ENCODE measurements at places on chromosomes 1 and 21.

DNA sequence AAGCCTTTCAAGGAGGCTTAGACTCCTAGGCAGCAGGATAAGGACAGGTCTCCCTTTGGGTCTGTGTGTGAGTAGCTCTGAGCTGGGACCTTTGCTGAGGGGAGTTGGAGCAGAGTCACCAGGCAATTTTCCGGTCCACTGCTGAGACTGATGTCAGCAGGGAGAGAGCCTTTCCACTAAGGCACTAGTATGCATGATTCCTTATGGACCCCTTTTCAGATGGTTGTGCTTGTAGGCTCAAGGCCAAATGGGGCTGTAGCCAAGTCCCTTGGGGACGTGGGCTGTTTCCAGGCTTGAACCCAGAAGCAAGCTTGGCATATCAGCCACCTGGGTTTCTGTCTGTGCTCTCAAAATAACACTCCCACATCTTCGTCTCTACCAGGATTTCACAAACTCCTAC, 73.0 kb downstream of the CCDC18 start:
- DNase-seq: no peak

- no peak for DNase-seq
Measured at GRCh38 chr1:7606096-7606495, 165.0 kb upstream of the VAMP3 start.

GRCh38 chr1:20359451-20360330, 69.0 kb downstream of the VWA5B1 start:
- no peak for DNase-seq

GRCh38 chr1:68329096-68329835, 96.9 kb upstream of the WLS start:
- DNase-seq: no peak

DNA sequence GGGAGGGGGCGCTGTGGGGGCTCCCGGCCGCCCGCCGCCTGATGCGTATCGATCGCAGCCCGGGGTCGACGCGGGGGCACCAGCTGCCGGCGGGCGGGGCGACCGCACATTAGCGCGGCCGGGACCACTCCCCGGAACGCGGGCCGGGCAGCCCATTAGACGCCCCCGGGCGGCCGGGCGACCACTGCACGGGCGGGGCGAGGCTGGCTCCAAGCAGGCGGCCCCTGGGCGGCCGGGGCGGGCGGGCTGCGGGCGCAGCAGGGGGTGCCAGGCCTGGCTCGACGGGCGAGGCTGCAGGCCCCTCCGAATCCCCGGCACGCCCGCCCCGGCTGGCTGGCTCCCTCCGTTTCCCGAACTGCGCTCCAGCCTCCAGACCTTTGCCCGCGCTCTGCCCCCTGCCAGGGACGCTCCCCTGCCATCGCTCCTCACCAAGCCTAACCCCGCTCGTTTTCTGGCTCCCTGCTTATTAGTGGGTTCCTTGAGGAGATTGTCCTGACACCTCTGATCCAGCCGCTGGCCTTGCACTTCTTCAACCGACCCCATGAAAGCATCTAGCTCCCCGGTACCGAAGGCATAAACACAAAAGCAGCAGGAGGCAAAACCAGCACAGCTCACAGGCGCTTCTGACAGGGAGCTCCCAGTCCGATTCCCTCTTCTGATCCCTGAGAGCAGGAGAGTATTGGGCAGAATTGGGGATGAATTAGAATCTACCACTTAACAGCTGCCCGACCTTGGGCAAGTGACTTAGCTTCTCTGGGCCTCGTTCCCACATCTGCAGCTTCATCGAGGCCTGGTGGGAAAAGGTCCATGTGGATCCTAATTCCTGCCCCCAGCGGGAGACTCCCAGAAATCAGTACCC, 92.6 kb upstream of the CASZ1 start:
- no peak for DNase-seq

DNA sequence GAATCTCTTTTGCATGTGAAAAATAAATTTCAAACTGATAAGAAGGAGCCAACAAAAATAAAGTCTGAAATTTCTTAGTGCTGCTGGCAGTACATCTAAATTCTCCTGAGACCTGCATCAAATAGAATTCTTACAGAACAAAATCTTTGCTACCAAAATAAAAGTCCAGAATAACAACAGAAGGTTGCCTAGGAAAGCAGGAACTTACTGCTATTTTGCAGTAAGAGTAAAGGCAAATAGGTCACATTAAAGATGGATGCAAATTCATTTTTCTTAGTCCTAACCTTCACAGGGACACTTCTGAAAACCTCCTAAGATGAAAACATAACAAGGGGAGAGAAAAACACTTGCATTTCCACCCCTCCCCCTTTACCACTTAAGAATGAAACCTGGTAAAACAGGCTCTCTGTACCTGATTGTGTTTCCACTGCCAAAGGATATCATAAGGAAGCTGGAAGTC, 59.0 kb downstream of the RUSC1 start:
- DNase-seq: no peak

DNA sequence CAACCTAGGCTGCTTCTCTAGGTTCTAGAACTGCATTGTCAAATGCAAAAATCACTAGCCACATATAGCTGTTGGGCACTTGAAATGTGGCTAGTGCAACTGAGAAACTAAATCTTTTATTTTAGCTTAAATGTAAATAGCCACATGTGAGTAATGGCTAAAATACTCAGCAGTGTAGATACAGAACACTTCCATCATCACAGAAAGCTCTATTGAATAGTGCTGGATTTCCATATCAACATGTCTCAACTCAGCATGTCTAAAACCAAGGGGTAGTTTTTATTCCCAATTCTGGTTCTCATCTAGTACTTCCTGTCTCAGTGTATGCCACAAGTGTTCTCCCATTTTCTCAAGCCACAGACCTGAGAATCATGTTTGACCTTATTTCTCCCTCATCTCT, 7.5 kb upstream of the TP53BP2 start:
- DNase-seq: no peak

GRCh38 chr1:17045634-17046333, 8.0 kb downstream of the SDHB start:
- no peak for DNase-seq

DNA sequence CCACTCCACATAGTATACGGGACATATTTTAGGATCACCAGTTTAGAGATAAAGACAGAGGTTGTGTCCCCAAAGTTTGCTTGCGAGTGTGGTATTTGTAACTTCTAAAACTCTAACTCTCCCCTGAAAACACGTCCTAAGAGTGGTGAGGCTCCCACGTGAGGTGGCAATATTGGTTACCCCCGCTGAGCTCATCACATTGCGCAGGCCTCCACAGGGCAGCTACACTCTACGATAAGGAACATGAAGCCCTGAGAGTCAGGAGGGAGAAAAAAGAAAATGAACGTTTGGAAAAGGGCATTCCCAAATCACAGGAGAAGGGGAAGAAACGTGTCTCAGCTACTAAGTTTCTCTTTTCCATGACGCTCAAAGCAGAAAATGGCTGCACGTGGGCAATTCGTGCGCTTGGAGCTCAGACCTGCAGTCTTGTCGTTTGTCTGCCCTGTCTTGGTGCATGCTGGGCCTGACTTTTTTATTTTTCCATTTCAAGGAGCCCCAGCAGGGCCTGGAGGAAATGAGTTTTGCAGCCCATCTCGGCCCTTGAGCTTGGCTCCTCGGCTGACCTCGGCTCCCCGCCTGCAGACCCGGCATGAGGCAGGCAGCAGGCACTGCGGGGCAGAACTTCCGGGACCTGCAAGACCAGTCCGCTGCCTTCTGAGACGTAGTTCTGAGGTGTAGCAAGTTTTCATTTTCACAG, 25.7 kb downstream of the ERG start:
- no peak for DNase-seq

- DNase-seq: no peak
Measured at GRCh38 chr1:176954242-176954641, 210.3 kb downstream of the ASTN1 start.

DNA sequence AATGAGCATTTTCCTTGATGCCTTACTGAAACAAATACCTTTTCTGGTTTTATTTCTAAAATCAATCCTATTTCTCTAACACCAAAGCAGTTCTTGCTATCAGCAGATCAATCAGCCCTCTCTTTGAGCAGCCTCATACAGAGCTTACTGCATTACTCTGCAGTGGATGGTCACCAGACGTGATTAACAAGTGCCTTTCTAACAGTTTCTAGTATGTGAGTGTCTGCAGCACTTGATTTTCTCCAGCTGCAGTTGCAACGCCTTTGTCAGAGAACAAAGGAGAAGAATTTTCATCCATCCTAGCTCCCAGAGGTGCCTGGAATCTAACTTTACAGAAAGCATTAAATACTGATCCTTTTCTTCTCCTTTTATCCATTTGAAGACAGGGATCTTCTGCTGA, 177.3 kb upstream of the SGIP1 start:
- DNase-seq: no peak

DNA sequence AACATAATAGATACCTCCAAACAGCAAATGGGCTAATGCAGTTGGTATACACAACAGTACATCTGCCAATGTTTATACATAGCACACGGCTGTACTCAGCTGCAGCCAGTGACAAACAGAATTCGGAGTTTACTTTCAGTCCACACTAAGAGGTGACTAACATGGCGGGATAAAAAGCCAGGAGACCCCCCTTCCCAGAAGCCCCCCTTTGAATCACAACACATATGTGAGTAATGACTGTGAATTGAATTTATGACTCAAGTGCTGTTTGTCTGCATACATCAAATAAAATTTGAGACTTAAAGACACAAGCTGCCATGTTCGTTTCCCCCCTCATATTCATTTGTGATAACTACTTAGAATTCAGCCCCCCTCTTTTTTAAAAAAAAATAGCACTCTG, 113.2 kb downstream of the RUNX1 start:
- DNase-seq: no peak

DNA sequence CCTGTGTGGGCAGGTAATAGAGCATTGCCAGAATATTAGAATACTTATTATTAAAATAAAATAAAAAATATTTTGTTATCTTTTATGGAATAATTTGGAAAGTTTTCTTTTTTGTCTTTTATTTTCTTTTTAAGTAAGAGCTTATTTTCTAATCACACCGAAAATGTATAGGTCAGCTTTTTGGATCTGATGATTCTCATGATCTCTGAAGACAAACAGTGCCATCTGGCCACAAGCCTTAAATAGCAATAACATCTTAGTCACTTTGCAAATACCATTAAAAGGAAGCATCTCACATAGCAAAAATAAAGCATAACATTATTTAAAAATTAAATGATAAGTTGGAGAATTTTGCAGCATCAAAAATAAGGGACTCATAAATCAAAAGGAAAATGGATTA, 213.8 kb downstream of the PLA2G4A start:
- DNase-seq: no peak

DNA sequence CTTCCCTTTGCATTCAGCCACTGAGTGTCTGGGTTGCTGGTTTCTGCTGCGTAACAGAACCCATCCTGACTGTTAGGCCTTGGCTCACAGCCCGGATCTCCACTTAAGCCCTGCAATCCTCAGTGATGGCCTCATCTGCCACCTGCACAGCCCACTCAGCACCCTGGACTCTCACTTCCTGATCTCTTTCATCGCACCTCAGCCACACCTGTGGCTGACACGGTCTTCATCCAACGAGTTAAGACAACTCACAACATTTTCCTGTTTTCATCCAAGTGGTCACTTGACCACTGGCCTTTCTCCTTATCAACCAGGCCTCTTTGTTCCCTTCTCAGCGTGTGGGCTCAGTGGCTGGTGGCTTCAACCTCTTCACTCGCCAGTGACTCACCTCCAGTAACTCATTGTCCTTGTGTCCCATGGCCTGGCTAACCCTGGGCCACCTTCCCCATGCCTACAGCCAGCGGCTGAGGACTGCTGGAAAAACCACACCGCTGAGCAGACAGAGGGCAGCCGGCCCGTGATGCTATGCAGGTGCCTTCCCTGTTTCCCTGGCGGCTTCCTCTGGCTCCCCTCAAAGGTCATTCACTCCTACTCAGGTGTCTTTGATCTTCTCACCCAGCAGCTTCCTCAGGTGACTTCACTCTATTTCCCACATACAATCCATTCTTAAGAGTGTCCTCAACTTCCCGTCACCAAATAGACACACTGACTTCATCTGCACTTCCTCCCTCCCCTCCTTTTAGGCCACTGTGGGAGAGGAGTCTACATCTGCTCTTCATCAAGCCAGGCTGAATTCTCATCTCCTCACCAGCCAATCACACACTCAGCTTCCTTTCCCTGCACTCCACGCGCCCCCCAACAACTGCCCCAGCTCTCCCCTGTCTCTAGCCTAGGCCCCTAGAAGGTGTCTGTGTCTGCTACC, 19.9 kb upstream of the EDN2 start:
- no peak for DNase-seq

GRCh38 chr1:61110554-61110953, 28.2 kb downstream of the NFIA start:
- no peak for DNase-seq

GRCh38 chr1:220991506-220991905, 112.3 kb downstream of the HLX start:
- no peak for DNase-seq

GRCh38 chr1:230359992-230360668, 66.0 kb downstream of the PGBD5 start:
- no peak for DNase-seq

GRCh38 chr1:224737353-224737727, 121.2 kb downstream of the CNIH3 start:
- no peak for DNase-seq

DNA sequence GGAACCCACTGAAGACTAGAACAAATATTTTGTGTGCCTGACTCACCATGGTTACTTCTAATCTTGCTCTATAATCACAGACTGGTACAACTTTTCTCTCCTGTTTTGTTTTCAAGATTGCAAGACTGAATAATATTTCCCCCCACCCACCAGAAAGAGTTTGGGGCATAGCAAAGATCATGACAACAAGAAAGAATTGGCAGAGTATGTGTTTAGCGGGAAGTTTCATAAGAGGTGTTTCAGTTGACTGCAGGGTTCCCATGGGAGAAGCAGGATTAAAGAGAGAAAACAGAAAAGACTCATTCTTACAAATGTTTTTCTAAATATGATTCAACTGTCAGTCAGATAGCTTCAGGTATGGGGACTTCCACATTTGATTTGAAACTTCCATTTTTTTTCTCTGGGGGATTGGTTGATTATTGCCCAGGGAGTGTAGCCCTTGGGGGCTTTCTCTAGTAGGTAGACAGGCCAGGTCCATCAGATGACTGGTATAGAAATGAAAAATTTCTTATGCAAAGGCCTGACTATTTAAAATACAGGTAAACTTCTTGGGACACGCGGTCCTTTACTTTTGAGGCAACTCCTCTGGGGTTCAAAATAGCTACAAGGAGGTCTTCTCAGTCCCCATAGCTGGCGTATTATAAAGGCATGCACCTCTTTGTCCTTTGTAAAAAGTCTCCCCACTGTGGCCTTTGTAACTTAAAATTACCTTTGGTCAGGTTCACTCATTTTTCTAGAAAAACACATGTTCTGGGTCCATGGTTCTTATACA, 13.9 kb downstream of the OR14I1 start:
- DNase-seq: no peak

DNA sequence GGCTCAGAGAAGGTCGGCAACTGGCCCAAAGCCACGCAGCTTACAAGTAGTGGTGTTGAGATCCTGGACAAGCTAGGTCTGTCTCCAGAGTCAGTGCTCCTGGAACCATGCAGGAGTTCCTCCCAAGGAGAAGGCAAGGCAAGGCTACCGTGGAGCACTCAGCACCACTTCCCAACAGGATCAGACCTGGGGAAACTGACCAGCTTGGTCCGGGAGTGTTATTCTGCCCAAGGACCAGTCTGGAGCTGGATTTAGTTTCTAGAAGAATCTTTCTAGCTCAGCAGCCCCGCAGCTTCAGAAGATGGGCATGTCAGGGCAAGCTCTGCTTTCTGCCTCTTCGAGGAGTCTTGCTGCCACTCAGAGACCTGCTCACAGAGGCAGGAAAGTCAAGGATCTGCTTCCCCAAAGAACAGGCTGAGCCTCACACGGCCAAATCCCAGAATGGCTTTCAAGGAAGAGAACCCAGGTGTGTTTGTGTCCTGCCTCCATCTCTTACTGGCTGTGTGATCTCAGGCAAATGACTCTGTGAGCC, 302.8 kb downstream of the MATN1 start:
- no peak for DNase-seq
